ENCODE measurements at places on chromosomes 2 and 18.

DNA sequence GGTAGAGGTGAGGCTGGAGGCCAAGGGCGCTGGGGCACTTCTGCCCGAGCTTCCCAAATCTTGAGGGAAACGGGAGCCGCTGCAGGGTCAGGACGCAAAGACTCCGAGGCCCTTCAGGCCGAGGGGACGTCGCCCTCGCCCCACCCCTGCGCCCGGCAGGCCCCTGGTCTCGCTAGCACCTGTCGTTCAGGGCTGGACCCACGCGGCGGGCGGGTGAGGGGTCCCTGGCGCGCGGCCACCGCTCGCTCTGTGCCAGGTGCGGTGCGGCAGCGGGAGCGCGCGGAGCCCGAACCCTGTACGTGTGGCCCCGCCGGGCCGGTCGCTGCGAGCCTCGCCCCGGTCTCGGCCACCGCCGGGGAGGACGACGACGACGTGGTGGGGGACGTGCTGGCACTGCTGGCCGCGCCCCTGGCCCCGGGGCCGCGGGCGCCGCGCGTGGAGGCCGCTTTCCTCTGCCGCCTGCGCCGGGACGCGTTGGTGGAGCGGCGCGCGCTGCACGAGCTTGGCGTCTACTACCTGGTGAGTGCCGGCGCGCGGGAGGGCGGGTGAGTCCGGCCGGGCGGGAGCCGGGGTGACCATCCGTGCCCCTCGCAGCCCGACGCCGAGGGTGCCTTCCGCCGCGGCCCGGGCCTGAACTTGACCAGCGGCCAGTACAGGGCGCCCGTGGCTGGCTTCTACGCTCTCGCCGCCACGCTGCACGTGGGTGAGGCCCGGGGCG lies 4.9 kb downstream of the ERFE start:
- no peak for DNase-seq

DNA sequence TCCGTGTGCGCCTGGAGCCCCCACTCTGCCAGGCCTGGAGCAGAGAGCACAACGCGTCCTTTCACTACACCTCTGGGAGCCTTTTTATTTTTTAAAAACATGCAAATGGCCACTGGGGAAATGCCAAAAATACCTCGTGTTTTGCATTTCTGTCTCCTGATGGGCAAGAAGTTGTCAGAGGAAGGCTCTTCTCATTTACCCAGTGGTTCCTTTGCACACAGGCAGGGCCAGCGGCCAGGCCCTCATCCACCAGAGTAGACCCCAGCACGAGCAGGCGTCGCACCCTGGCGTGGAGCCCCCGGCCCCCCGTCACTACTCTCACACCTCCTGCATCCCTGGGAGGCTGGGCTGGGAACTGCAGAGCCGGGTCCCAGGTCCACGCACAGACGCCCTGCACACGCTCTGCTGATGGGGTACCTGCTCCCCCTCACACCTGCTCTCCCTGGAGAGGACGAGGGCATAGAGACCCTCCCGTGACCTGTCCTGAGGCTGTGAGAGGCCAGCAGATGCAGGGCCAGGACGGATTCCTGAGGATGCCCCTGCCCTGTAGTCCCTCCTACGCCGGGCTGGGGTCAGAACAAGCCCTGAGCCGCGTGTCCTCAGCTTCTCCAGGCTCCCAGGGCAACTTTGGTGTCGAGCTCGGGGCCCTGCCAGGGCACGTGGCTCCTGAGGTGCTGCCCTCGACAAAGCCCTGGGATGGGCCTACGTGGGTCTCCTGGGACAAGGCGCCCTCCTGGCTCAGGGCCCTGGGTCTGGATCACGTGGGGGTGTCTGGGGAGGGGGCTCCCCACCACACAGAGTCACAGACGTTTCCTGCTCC lies 65.0 kb downstream of the NFATC1 start:
- no peak for DNase-seq

GRCh38 chr2:135074216-135074615 lies 22.1 kb downstream of the RAB3GAP1 start:
- DNase-seq = no peak

DNA sequence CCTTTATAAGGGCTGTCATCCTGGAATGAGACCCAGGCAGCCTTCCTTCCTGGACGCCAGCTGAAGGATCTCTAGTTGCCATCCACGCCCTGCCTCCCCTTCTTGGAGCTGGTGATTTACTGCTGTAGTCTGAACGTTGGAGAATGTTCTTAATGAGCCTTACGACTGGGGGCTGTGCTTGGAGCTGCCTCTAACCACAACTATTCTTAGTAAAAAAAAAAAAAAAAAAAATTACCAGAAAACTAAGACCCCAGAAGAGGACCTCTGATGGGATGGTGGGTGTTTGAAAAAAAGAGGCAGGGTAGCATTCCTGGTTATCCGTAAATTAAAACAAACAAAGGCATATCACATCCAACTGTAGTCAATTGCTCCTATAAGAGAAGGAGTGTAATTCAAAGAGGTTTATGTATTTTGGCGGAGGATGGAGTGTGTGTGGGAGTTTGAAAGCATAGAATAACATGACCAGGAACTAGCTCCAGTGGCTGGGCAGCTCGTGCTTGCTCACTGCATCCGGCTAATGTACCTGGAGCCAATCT lies 105.4 kb downstream of the QPCT start:
- no peak for DNase-seq

GRCh38 chr18:36176177-36176584 lies 11.1 kb upstream of the MOCOS start:
- no peak for DNase-seq

DNA sequence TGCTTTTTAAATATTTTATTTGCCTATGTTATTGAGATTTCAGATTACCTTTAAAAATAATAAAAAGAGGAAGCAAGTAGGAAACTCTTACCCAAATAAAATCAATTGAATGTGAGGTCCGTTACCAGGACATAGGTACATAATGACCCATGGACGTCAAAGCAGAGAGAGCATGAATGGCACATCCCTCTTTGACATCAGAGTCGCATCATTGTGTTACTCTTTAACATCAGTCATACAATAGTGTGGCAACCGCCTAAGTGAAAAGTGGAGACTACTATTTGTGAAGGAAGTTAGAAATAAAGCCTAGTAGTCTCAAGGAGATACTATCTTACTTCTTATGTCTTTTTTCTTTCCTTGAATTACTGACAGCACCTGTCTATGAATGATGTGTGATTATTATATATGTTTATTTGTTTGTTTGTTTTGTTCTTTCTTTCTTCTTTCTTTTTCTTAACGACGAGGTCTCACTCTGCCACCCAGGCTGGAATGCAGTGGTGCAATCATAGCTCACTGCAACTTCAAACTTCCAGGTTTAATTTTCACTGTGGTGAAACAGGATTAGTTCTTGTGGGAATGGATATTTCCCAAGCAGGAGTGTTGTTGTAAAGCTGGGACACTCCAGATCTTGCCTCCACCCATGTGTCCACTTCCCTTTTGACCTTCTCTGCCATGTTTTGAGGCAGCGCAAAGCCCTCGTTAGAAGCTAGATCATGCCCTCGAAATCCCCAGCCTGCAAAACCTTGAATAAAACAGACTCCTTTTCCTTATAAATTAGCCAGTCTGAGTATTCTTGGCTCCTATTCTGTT lies 407.2 kb upstream of the NETO1 start:
- DNase-seq = no peak

- no peak for DNase-seq
Observed at GRCh38 chr2:120583121-120583520, 152.5 kb upstream of the GLI2 start.

DNA sequence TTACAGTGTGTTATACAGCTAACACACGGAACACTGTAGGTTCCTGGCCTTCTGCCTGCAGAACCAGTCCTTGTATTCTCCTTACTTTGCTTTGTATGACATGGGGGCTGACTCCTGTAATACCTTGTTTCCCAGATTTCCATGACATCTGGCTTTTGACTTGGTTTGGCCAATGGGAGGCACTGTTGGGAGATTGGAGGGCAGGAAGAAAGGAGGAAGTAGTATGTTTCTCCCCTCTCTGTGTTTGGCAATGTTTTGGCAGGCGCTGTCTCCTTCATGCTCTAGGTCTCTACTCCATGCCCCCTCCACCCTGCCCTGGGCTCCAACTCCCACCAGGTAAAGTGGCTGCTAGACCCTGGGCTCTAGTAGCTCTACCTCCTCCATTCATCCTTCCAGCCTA lies 331.1 kb upstream of the SLC14A2 start:
- DNase-seq = no peak

- DNase-seq = no peak
Observed at GRCh38 chr2:197782126-197782525, 3.0 kb downstream of the BOLL start.

DNA sequence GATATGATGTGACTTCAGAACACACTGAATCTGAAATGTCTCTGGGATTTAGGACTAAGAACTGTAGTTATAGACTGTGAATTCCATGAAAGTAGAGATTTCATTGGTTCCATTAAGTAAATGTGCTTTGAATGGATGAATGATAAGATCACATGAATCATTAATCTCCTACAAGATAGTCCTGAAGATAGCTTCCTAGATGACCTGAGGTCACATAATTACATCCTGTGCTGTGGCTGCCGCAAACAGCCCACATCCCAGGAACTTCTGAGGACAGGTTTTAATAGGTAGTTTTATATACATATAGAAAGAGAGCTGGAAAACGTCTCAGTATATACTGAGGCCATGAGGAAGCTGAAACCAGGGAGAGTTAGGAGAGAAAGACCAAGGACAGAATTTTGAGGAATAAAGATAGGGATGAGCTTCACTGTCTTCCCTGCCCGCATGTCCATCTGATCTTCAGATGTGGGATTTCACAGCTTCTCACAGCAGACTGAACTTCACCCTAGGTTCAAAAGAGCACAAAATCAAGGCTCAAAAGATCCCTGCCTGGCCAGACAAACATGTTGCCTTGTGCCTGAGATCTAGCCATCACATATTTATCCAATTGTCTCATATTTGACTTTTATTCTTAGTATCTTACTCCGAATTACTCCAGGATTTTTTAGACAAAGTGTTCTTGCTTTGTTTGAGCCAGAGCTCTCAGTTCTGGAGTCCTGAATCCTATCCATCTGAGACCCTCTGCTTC lies 188.2 kb downstream of the IRS1 start:
- no peak for DNase-seq

GRCh38 chr2:64140665-64141200 lies 3.5 kb downstream of the PELI1 start:
- no peak for DNase-seq

- no peak for DNase-seq
Observed at GRCh38 chr2:149528983-149529382, 58.6 kb downstream of the MMADHC start.

DNA sequence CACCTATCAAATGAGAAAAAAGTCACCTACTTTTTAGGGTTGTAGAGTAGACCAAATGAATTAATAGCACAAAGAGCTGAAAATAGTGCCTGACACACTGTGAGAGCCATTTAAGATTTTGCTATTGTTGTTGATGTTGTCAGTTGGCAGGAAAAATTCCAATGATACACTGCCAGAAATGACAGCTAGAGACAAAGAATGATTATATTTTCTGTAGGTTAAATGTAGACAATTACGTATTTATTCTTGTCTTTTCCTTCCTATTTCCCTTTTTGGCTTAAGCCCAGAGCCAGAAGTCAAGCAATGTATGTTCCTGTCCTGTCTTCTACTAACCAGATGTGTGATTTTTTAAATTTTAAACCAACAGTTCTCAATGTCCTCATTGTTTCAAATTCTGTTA lies 17.2 kb downstream of the NRXN1 start:
- DNase-seq = no peak

- no peak for DNase-seq
Observed at GRCh38 chr2:230774348-230774951, 61.8 kb downstream of the CAB39 start.

DNA sequence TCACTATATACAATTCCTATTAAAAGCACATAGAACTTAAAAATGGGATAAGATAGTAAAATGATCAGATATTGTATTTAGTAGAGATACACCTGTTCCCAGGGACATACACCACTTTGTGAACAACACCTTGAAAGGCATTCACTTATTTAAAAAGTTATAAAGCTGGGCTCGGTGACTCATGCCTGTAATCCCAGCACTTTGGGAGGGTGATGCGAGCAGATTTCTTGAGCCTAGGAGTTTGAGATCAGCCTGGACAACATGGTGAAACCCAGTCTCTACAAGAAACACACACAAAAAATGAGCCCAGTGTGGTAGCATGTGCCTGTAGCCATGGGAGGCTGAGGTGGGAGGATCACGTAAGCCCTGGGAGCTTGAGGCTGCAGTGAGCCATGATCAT lies 90.9 kb downstream of the RAPGEF4 start:
- no peak for DNase-seq

- DNase-seq = no peak
Observed at GRCh38 chr18:23356915-23357601, 96.0 kb upstream of the RIOK3 start.

DNA sequence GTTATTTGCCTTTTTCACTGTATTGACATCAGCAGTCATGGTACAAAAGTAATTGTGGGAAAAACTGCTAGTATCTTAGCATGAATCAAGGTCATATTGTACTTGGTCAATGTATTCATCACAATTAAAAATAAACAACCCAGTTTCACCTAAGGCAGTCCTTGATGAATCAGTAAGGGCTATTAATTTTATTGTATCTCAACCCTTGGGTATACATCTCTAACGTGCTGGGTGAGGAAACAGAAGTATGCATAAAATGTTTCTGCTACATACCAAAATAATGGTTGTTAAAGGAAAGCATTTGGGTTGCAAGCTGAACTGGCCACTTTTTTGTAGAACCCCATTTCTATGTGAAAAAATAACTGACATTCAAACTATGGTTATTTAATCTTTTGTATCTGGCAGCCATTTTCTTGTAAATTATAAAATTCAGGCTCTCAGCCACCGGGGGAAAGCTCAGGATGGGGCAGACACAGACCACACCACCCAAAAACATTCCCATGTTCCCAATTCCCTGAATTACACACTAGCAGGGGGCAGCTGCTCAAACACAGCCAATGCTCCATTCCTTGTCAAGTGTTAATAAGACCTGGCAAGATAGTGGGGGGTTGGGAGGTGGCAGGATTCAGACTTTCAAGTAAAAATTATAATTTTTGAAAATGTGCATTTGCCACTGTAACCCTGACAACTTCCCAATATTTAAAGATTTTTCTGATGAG lies 49.3 kb downstream of the OLA1 start:
- DNase-seq = no peak

DNA sequence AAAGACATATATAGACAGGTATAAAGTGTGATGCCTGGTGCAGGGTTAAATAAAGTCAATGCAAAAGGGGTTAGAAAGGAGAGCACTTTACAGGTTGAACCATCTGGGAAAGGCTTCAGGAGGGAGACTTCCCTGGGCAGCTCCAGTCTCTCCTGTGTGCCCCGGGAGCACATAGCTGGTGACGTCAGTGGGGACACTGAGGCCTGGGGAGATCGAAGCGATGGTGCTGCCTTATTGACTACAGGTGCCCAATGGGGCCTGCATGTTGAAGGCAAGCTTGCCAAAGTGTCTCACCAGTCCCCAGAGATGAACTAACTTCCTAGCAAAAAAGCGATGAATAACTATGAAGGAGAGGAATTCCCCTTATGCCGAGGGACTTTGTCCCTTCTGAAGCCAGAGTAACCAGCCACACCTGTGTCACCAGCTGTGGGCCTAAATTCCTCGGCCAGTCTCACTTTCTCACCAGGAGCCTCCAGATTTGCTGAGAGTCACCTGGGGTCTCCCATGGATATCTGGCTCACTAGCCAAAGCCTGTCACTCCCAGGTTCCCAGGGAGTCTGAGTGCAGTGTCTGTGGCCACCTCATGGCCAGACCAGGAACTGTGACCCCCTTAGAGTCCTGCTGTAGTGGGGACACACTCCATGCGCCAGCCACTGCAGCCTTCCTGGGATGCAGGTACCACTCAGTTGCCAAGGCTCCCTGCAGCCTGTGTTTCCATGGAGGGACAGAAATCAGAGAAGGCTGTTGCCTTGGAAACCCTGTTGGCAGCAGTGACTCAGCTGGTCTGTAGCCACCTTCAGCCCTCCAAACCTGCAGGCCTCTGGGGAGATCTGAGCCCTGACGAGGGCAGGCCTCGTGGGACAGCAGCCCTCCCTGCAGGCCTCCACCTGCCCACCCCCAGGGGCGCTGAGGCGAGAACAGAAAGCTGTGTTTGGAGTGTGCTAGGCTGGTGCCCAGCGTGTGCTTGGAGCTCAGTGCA lies 128.7 kb downstream of the CTIF start:
- no peak for DNase-seq

Measured in inflammatory macrophage treated with lipopolysaccharide for 1 hour (primary cell).